Esophagus mucosa (tissue), 1 donor: ENCODE measurements at places on chromosomes 2 and 18.

DNA sequence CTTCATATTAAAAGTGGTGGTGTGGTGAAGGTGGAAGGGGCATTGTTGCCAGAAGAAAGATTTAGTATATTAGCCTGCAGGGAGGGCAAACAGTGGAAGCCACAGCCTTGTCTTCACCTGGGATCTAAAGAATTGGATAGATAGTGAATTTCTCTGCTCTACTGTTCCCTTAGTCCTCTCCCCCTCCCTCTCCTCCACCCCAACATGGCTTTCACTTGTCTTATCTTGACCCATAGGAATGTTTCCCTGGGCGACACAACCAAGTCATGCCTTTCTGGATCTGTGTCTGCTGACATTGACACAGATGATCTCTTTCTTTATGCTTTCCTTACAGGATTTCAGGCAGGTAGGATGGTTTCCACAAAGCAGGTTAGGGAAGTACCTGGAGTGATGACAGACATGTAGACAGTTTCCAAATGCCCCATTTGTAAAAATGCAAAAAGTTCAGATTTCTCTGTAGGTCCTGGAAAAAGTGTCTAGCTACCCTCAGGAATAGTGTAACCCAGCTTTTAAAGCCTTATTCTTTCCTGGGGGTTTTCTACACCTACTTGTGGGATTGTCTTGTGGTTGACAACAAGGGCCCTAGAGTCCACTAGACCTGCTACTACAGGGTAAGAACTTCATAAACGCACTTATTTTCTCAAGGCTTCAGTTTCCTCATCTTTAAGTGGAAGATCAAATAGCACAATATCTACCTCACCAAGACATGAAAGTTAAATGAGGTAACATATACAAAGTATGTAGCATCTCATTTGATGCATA lies 184.2 kb upstream of the SP5 start:
- ATAC-seq = no peak

DNA sequence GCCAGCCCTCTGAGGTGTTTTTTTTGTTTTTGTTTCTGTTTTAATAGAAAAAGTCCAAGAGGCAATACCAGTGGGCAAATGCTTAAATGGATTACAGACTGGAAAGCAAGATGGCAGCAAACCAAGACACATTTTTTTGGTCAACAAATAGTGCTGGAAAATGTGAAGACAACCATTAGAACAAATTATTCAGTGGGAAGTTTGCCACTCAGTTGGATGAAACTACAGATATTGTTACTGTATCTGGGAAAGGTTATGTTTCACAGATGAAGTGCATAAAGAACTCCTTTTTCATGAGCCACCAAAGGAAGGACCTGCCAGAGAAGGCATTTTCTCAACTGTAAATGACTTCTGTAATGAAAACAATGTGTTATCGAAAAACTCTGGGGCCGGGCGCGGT lies 93.0 kb upstream of the ODC1 start:
- ATAC-seq = no peak

DNA sequence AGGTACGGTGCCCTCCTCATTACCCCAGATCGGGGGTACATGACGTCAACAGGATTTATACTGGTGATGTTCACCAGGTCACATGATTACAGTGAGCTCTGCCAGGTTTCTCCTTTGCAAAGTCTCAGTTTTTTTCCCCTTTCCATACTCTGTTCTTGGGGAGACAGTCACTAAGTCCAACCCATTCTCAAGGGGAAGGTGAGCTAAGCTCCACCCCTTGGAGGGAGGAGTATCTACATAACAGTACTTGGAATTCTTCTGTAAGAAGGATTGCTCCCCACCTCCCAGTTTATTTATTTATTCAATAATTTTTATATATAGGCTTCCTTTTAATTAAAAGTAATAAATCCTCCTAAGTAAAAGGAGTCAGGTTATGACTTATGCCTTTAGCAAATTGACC lies 34.1 kb upstream of the SOS1 start:
- ATAC-seq = no peak

DNA sequence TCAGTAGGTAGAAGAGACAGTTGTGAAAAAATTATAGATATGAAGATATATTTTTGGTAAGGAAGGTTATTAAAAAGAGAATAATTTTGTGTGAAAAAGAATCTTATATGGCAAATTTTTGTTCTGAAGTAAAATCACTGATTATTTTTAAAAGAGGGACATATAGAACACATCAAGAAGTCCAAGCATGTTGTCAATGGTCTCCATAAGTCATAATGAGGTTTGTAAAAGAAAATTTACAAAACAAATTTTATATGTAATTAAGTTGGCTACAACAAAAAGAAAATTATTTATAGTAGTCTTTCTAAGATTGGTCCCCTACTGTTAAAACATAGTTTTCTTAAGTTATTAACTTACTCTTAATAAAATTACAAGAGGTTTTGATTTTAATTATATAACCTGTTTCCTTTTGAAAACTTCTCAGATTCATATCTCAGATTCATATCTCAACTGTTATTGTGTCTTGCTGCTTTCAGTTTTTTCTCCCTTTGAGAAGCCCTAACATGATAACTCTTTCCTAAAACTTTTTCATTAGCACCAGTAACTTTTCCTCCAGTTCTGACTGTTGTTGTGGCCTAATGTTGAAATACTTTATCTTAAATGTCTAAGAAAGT lies 81.2 kb downstream of the SH3YL1 start:
- no peak for ATAC-seq

GRCh38 chr2:12688091-12688490 lies 28.6 kb upstream of the TRIB2 start:
- ATAC-seq = no peak
